SW 1271 (cell line): ENCODE measurements at places on chromosomes 2 and 18.

GRCh38 chr2:75055820-75056675 is 97.6 kb downstream of the POLE4 start:
- DNase-seq: no peak

DNA sequence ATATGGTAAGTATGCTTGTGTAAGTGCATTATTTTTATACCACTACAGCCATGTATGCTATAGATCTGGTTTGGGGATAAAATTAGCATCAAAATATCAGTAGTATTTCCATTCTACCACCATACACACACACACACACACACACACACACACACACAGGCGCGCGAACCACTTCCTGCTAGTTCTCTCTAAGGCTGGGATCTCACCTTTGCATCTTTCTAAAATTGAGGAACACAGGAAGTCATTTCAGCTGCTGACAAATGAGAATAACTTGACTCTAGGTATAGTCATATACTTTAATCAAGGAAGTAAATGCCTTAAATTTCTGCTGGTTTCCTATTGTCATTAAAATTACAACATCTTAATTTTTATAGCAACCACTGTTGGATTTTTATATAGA is 72.5 kb downstream of the RBM43 start:
- no peak for DNase-seq

- no peak for DNase-seq
These were observed 20.8 kb upstream of the PUM2 start for GRCh38 chr2:20371323-20372025.

DNA sequence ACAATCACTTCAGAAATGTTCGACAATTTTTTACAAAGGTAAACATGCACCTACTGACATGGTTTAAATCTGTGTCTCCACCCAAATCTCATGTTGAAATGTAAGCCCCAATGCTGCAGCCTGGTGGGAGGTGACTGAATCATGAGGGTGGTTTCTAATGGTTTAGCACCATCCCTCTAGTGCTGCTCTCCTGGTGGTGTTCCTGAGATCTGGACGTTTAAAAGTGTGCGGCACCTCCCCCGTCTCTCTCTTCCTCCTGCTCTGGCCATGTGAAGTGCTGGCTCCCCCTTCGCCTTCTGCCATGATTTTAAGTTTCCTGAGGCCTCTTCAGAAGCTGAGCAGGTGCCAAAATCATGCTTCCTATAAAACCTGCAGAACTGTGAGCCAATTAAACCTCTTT is 28.3 kb downstream of the MAP3K2 start:
- no peak for DNase-seq

- DNase-seq: no peak
These were observed 2.8 kb upstream of the SLC20A1 start for GRCh38 chr2:112642966-112643365.

GRCh38 chr2:94984964-94985575 is 40.4 kb upstream of the MAL start:
- no peak for DNase-seq

- no peak for DNase-seq
These were observed at the start of gene EPB41L3 for GRCh38 chr18:5543773-5544389. Gene EPB41L3, minus strand, starts transcription at chr18:5543997. Its CDS starts 54,814 bp downstream, at chr18:5489183.

GRCh38 chr2:62604336-62604735 is 98.3 kb upstream of the TMEM17 start:
- no peak for DNase-seq

DNA sequence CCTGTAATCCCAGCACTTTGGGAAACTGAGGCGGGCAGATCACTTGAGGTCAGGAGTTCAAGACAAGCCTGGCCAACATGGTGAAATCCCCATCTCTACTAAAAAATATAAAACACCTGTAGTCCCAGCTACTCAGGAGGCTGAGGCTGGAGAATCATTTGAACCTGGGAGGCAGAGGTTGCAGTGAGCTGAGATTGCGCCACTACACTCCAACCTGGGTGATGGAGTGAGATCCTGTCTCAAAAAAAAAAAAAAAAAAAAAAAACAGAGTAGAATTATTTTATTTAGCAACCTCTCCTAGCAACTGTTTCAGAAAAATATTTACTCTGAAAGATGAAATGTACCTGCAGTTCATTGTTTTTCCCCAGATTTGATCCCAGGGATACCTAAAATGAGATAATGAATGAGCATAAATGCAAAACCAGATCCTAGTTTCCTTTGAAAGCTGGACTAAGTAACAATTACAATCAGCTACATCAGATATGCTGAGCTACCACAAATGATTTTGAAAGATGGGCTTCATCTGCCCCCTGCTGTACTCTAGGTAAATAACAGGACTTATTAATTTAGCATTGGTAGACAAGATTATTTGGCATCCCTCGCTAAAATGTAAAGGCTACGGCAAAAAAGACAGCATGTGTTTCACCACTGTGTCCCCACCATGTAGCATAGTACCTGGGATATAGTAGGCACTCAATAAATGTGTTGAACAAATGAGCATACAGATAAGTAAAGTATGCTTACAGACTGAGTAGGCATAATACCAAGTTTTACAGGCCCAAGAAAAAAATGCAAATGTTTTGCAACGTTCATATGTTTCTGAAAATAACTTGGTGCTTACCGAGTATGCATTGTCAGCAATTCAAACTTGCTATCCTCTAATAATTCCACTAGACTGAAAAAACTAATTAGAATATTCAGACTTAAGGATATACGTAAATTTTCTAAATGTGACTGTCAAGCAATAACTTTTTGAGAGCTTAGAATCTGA is 102.5 kb downstream of the ATL2 start:
- DNase-seq: peak; percentile 20

DNA sequence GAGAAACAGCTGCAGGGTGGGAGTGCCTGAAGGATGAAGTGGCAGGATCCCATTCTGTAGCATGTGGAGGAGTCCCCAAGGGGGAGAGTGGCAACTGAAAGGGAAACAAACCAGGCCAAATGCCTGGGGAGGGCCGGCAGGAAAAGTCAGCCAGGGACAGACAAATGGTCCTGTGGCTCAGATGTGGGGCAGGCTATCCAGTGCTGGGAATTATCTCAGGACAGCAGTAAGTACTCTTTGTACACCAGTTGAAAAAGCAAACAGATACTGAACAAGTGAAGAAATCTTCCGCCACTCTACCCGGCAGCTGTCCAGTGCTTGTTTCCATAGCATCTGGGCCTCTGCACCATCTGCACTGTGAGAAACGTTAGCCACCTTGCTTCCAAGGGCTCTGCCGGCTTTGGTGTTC is 408.9 kb downstream of the LRATD1 start:
- no peak for DNase-seq

- DNase-seq: peak; percentile 12
These were observed 21.0 kb upstream of the PAX3 start for GRCh38 chr2:222319586-222320435.

- no peak for DNase-seq
These were observed 41.6 kb upstream of the MAP4K4 start for GRCh38 chr2:101655702-101656422.

DNA sequence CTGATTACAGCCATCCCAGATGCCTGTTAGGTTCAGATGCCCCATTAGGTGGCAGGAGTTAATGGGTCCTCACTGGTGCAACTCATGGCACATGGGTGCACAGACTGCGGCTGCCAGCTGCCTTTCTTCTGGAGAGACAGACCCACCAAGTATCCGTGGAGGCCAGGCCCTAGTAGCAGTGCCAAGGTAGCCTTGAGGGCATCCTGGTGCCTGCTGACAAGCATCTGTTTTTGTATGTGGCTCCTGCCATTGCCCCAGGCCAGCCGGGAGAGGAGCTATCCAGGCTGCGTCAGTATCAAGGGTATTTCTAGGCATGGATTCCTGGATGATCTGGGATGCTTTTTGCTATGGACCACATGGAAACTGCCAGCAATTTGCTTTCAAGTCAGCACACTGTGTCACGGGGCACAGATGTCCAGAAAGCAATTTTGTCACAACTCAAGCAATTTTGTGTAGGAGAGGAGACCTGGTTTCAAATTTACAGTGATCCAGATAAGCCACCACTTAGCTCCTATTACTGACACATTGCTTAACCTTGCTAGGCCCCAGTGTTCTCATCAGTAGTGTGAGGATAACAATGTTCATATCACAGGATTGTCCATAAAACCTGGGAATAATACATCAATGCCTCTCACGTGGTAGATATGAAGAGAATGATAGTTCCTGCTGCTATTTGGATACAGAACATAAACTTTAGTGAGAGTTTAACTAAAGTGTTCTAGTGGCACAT is 815.1 kb upstream of the RAB6C start:
- DNase-seq: no peak

DNA sequence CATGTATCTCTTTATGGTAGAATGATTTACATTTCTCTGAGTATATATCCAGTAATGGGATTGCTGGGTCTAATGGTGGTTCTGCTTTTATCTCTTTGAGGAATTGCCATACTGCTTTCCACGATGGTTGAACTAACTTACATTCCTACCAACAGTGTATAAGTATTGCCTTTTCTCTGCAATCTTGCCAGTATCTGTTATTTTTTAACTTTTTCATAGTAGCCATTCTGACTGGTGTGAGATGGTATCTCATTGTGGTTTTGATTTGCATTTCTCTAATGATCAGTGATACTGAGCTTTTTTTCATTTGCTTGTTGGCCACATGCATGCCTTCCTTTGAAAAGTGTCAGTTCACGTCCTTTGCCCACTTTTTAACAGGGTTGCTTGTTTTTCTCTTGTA is 55.1 kb downstream of the CYTIP start:
- no peak for DNase-seq

- peak; percentile 73 for DNase-seq
These were observed 10.5 kb upstream of the CDK15 start for GRCh38 chr2:201795607-201796477.

DNA sequence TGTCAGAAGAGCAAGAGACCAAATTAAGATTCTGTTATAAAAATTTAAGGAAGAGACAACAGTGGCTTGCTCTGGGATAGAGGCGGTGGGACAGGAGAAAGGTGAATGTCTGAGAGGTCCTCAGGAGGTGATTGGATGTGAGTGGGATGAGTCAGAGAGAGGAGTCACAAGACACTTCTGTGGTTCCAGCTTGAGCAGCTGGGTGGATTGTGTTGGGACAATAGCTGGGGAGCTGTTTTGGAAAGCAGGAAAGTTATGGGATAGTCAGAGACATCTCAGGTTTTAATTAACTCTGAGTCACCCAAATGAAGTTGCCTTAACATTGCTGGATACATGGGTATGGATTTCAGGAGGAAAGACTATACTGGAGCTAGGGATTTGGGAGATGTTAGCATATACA is 218.0 kb upstream of the TRIB2 start:
- no peak for DNase-seq

GRCh38 chr2:150030436-150031190 is 443.0 kb upstream of the MMADHC start:
- no peak for DNase-seq

GRCh38 chr18:55302167-55302833 is 285.7 kb downstream of the TCF4 start:
- no peak for DNase-seq

DNA sequence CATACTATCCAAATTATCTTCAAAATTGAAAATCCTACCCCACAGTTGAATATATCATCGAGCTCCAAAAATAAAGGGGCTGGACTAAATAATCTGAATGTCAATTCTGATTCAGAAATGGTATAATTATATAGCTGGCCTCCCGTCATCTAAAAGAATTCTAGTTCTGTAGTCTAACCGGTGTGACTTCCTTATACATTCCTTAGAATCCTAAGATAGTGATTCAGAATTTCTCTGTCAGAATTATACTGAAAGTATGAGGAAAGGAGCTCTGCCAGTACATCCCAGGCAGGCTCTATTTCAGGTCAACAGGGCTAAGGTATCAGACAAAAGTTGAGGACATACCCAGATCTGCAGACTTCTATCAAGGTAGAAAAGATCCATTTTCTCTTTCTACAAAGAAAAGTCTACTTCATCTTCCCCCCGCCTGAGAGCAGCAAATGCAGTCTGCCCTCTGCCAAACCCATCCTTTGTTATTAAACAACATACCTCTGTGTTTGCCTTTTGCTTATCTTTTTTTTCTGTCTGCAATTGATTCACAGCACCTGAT is 128.5 kb downstream of the METTL4 start:
- DNase-seq: no peak

- DNase-seq: no peak
These were observed 42.4 kb downstream of the TMEM237 start for GRCh38 chr2:201600906-201601305.
